RKO (cell line): ENCODE measurements at places on chromosomes 2 and 18.

DNA sequence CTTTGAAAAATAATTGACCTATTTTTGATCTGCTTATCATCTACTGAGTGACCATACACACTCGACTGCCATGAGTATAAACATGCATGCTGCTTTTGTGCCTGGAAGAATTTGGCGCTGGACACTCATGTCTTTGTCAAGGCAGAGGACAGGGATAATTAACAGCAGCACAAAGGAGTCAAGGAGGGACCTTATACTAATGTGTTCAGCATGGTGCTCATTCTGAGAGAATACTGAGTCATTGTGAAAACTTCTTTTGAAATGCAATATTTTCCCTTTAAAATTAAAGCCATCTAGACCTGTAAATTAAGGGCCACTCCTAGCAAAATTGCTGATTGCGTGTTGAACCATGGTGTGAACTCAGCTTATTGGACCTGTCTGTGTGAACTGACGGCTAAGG lies 116.3 kb downstream of the ZNF532 start:
- no peak for DNase-seq

GRCh38 chr18:61896757-61897156 lies 4.0 kb upstream of the RNF152 start:
- peak; percentile 15 for DNase-seq

GRCh38 chr2:53784436-53784835 lies 2.3 kb downstream of the ASB3 start:
- no peak for DNase-seq

GRCh38 chr2:40592218-40592617 lies 140.3 kb upstream of the SLC8A1 start:
- DNase-seq: no peak

- DNase-seq: no peak
Observed at GRCh38 chr18:70423988-70424387, 135.1 kb downstream of the SOCS6 start.

DNA sequence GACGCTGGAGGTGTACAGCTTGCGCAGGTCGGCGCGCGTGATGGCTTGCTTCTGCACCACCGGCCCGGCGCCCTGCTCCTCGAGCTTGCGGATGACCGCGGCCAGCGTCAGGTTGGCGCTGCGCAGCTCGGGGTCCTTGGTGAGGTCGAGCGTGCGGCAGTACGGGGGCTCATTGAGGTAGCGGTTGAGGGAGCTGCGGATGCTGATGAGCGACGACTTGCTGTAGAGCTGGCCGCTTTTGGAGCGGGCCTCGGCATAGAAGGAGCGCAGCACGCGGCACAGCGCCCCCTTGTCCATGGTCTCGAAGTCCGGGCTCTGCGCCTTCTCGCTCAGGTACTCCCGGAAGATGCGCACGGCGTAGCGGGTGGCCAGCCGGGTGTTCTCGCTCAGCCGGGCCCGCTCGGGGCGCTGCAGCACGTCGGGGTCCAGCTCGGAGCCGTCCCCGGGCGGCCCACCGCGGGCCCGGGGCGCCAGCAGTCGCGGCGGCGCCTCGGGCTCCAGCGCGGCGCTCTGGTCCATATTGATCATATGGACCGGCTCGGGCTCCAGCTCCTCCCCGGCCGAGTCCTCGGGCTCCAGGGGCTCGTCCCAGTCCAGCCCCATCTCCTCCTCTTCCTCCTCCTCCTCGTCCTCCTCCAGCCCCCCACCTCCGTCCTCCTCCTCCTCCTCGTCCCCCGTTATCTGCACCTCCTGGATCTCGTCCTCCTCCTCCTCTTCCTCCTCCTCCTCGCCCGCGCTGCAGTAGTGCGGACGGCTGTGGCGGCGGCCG lies 523 bp downstream of the KCTD1 start:
- DNase-seq: peak; percentile 53

- DNase-seq: no peak
Observed at GRCh38 chr2:168278424-168278888, 31.1 kb upstream of the STK39 start.

DNA sequence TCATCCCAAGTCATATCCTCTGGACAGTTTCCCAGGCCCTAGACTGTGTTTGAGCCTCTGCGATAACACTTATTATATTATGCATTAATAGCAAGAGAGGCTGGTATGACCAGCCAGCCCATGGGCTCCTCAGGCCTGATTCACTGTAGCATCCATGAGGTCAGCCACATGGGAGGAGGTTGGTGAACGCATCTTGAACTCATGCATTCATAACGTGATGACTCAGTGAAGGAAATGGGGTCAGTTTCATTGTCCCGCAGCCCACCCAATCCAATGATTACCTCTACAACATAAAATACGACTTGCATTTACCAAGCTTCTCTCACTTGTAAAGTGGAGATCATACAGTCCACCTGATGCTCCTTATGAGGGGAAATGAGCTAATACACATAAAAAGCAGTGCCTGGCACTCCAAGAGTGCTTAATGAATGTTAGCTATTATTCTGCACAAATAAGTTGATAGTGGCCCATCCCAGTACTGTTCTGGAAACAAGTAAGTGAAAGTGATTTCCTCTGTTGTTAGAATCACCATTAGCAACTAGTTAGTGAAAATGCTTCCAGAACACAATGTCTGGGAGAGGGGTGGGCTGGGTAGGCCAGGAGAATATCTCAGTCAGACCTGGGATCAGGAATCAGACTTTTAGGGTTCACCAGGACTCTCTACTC lies 46.1 kb upstream of the CELF4 start:
- no peak for DNase-seq

GRCh38 chr2:60478660-60479059 lies 74.8 kb downstream of the BCL11A start:
- no peak for DNase-seq

DNA sequence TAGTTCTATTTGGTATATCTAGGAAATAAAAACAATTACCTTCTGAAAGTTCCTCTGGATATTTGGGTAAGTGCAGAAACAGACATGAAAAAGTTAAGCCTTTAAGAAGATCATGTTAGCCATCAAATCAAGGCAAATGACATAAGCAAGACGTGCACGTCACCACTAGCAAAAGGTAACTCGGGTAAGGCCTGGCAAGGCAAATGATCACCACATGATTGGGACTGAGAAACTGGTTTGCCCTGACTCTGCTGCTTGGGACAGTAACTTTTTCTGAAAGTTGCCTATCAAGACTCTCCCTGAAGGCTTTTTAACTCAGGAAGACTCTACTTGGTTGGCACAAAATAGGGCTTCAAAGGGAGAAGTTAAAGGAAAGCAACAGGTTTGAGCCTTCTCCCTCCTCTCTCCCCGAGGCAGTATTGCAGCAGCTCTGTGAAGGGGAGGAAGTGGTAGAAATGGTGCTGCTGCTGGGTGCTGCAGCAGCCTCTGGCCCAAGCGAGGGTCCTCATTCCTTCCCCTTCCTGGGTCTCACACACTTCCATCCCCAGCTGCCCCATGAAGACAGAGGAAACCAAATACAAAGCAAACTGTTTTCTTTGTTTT lies 17.1 kb upstream of the TMEM237 start:
- DNase-seq: no peak

DNA sequence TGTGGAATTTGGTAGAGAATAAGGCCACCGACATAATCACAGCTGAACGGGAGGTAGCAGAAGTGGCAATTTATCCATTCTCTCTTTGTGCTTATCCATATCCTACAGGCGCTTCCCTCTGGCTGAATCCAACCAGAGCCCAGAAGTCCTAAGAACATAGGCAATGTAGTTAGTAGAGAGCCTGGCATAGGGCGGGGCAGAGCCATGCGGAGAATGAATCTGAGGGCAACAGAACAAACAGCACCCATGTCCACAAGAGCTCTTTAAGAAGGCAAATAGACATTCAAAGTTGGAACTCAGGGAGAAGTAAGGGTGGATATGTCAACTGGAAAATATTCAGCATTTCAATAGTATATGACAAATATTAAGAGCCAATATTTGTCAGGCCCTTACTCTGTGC lies 305.9 kb upstream of the VWC2L start:
- no peak for DNase-seq

- no peak for DNase-seq
Observed at GRCh38 chr2:111231532-111232252, 111.0 kb downstream of the BCL2L11 start.

GRCh38 chr2:134869946-134870736 lies 31.7 kb downstream of the ACMSD start:
- DNase-seq: no peak

DNA sequence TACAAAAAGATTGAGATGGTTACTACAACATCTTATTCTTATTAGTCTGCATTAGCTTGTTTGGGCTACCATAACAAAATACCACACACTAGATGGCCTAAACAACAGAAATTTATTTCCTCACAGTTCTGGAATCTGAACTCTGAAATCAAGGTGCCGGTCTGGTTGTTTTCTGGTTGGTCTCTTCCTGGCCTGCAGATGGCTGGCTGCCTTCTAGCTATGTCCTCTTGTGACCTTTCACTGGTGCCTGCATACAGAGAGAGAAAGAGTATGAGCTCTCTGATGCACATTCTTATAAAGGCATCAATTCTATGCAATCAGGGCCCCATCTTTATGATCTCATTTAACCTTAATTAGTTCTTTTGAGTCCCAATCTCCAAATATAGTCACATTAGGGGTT lies 696.5 kb downstream of the TDRD15 start:
- DNase-seq: no peak

GRCh38 chr2:238888781-238889180 lies 40.9 kb downstream of the TWIST2 start:
- no peak for DNase-seq

GRCh38 chr2:42113452-42113851 lies 55.7 kb upstream of the EML4 start:
- no peak for DNase-seq

GRCh38 chr2:216064014-216064630 lies 17.5 kb downstream of the PECR start:
- DNase-seq: no peak

DNA sequence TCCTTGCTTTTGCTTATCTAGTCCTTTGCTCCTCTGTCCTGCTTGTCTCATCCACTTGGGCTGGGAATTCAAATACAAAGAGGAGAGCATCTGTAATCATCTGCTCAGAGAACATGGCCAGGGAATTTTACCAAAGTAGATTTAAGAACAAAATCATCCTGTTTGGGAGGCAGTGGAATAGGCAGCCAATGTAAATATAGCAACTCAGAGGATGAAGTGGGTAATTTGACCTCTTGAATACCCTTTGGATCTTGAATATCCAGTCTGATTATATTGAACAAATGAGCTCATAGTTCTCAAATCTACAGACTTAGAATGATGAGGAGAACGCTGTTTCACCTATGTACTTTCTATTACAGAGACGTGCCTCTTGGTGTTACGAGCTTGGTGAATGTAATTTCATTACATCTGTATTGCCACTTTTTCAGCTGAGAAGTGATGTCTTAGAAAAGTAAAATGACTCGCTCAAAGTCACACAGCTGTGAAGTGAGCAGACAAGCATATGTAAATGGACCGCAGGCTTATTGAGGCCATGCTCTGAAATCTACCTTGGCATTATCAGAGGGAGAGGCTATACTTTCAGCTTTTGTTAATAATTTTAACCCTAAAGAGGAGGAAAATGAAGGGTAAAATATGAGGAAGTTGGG lies 266.3 kb downstream of the MTX2 start:
- no peak for DNase-seq

- DNase-seq: no peak
Observed at GRCh38 chr2:105007367-105007766, 30.5 kb upstream of the MRPS9 start.

- DNase-seq: peak; percentile 57
Observed at GRCh38 chr2:166361351-166362153, 14.2 kb downstream of the SCN9A start.

DNA sequence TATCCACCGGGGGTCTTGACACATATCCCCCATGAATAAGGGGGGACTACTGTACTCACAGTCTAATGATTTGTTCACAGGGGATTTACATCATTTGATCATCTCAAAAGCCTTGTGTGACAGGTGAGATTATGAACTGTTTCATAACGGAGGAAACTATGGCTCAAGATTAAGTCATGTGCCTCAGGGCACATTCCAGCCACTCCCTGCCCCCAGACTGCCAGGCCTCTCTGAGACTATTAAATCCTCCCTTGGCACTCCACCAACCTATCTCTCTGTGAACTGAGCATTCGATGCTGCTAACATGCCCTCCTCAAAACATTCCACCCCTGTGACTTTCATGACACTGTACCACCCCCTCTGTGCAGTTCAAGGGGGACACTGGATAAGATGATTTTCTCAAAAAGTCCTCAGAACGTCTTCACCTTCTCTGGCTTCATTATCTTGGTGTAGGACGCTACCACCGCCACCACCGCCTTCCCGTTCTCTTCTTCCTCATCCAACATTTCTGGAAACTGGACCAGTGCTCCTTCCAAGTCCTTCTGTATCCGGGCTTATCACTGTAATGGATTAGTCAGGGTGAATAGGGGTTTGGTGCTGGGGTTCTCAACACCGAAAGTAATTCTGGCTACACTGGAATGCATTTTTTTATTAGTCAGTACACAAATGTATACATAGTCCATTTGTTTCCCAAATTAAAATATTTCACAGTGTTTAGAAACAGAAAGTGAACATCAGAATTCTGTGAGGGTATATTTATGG lies 169.6 kb downstream of the KCNS3 start:
- no peak for DNase-seq

DNA sequence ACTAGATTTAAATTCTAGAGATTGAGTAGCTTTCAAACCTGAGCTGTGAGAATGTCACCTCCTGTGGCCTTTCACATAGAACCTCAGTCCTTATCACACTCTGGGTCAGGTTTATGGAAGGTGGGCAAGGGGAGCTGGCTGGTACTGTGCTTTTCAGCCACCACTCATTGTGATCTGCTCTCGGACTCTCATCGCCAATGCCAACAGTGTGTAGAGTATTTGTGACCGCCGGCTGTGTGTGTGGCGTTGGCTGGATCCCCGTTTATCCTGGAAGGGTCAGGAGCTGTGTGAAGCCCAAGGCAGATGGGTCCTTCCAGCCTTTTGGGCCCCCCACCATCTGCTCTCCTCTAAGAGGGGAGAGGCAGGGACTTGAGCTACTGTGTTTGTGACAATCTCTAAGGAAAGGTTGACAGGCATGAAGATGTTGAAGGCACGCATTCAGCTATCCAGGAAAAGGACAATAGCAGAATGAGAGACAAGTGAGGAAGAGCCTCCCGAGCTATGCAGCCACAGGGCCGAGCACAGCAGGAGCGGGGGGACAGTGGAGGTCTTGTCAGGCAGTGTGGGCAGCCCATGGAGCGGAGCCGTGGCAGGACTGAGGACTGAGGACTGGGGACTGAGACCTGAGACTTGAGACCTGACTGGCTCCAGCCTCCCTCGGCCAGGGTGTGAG lies 107.1 kb upstream of the TPO start:
- no peak for DNase-seq

- DNase-seq: no peak
Observed at GRCh38 chr2:238418999-238419546, 7.7 kb upstream of the ASB1 start.

DNA sequence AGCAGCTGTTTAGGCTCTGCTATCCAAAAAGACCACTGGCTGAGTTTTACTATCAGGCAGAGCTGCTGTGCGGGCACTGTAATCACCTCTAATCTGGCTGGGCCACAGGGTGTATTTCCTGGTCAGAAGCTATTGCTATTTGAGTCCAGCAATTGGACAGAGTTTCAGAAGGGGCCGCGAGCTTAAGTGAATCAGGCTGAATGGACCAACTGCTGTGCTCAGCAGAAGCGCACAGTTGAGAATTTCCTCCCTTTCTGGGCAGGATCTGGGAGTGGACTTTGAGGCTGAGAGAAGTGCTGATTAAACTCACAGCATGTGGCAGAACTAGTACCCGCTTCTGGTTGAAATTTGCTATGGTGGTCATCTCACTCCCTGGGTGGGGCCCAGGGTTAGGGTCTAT lies 251.8 kb downstream of the INSIG2 start:
- no peak for DNase-seq

GRCh38 chr2:75523313-75524275 lies 37.1 kb downstream of the EVA1A start:
- DNase-seq: peak; percentile 42

- peak; percentile 36 for DNase-seq
Observed at GRCh38 chr2:205776139-205776538, 93.8 kb downstream of the NRP2 start.
